Naive thymus-derived CD4-positive, alpha-beta T cell (primary cell): ENCODE measurements at places on chromosomes 7 and 10. TPM values are rescaled to one million over a fixed set of nuclear protein-coding genes. Genes with fewer than 3 reads are reported as not detected.

GRCh38 chr10:12251581-12251980, 55.6 kb downstream of the CDC123 start:
- DNase-seq, result no peak
- H3K4me3 ChIP-seq, result no peak overlapping the region
- no peaks in the 10 kb centered on the region for H3K27me3 ChIP-seq
- no peak overlapping the region for H3K27ac ChIP-seq

DNA sequence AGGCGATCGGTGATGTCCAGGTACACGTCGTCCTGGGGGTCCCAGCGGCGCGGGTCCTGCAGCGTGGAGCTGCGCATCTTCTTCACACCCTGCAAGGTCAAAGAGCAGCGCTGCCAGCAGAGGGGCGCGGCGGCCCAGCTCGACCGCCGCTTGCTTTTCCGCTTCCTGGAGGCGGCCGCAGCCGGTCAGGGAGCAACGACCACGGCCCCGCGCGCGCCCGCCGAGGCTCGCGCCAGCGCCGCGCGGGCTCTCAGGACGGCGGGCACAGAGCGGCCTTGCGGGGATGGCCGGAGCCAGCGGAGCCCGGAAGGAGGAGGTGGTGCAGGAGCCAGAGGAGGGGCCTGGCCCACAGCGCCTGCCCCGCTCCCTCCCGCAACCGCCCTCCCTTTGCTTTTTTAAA, 76.4 kb upstream of the CDC14C start:
- no peaks in the 10 kb centered on the region for H3K36me3 ChIP-seq
- no peaks in the 10 kb centered on the region for H3K4me1 ChIP-seq
- no peak overlapping the region for H3K4me3 ChIP-seq
- H3K27ac ChIP-seq, result no peak overlapping the region

- DNase-seq, result no peak
- H3K36me3 ChIP-seq, result no peaks in the 10 kb centered on the region
- H3K4me1 ChIP-seq, result no peaks in the 10 kb centered on the region
- no peaks in the 10 kb centered on the region for H3K27me3 ChIP-seq
- H3K4me3 ChIP-seq, result no peak overlapping the region
- no peak overlapping the region for H3K27ac ChIP-seq
Observed at GRCh38 chr7:83468251-83468739, 180.6 kb downstream of the SEMA3E start.

GRCh38 chr10:130459011-130459410, 322.8 kb downstream of the GLRX3 start:
- H3K4me3 ChIP-seq, result no peak overlapping the region
- no peak for DNase-seq
- H3K36me3 ChIP-seq, result no peaks in the 10 kb centered on the region
- H3K27ac ChIP-seq, result no peak overlapping the region

DNA sequence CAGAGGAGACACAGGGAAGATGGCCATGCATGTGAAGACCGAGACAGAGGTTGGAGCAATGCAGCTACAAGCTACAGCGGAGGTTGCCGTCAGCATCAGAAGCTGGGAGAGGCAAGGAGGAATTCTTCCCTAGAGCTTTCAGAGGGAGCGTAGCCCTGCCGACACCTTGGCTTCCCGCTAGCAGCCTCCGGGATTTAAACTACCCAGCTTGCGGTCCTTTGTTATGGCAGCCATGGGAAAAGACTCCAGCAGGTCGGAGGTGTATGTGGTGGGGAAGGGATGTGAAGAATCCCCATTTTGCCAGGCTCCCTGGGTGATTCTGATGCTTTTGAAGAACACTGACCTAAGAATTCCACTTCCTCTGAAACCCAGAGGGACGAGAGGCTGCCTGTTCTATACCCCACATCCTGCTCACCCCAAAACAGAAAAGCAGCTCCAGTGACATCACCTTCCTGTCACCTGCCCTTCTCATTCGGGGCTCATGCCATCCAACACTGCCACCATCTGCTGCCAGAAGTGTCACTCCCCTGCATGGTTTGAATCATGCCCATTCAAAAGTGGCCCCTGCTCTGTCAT, 3.3 kb upstream of the SEPHS1 start:
- DNase-seq, result no peak
- H3K4me3 ChIP-seq, result no peak overlapping the region

DNA sequence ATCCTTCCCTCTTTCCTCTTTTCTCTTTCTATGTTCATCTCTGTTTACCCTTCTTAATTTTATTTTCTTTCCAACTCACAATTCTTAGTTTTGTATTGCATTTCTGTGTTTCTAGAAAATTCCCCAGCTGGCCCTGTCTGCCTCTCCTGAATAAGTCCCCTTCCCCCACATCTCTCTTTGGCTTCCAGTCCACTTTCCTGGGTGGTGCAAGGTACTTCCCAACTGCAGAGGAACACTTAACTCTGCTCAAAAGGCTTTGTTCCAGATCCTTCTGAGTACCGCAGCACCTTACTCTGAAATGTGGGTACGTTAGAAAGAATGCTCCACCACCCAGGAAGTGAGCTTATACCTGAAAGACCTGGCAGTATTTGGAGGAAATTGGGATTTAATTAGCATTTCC, 227.0 kb downstream of the TMEM178B start:
- no peak overlapping the region for H3K4me3 ChIP-seq
- H3K27ac ChIP-seq, result no peak overlapping the region
- no peak for DNase-seq
- H3K36me3 ChIP-seq, result no peaks in the 10 kb centered on the region
- no peaks in the 10 kb centered on the region for H3K4me1 ChIP-seq

DNA sequence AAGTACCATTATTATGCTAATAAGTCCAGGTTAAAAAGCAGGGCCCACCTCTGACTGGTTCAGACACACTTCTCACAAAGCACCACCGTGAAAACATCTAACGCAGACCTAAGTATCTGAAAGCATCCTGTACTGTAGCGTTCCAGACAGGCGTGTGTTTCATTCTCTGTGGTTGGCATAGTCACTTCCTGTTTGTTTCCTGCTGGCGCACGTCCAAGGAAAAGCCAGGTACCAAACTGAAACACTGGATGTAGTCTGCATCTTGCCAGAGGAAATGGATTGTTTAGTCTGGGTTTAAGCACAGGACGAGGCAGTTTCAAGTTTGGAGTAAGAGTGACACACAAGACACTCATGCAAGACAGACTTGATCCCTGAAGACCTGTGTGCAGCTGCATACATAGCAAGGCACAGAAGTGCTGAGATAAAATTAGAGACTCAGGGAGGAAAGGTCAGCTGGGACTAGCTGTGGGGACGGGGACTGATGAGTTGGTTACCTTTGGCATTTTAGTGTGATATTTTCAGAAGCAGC, 23.3 kb downstream of the BPGM start:
- H3K27me3 ChIP-seq, result no peaks in the 10 kb centered on the region
- H3K4me1 ChIP-seq, result peaks cover 38% of the 10 kb centered on the region
- peak overlapping the region; percentile 25 for H3K4me3 ChIP-seq
- DNase-seq, result peak; percentile 95

- H3K36me3 ChIP-seq, result no peaks in the 10 kb centered on the region
- H3K27ac ChIP-seq, result no peak overlapping the region
- H3K4me3 ChIP-seq, result no peak overlapping the region
- no peaks in the 10 kb centered on the region for H3K4me1 ChIP-seq
Observed at GRCh38 chr10:46330894-46331293, 44.1 kb downstream of the ANTXRL start.

DNA sequence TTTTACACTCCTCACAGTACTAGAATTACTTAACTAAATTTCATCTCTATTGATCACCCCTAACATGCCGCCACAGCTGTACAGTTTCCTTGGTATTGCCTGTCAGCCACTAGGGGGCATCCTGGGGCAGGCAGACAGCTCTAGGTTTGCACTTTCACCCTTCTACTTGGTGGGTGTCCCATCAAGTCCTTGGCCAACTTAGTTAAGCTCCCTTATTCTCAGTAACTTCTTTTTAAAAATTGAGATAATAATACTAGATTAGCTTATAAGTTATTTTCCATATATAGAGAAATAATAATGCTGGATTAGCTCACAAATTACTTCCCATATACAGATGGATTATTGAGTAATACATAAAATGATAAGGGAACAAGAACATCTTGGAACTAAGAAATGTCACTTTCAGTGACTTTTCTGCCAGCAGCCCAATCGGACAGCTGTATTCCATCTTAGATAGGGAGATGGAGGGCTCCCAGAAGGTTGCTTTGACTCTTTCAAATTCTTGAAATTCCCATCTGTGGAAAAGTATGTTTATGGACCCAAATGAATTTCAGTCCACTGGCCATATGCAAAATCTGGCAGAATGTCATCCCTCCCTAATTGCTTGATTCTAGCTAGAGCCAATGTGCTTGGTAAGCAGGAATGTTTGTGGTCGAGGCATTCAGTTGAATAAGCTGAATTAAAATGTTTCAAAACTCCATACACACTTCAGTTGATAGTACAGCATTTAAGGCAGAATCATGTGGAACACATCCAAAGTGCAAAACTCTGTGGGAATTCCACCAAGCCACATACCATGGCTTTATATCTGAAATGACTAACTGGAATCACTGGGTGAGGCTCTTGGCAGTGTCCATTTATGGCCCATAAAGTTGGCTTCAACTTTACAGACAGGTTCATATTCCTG, 309.7 kb downstream of the CSTF2T start:
- no peaks in the 10 kb centered on the region for H3K36me3 ChIP-seq
- DNase-seq, result peak; percentile 2
- no peaks in the 10 kb centered on the region for H3K4me1 ChIP-seq

DNA sequence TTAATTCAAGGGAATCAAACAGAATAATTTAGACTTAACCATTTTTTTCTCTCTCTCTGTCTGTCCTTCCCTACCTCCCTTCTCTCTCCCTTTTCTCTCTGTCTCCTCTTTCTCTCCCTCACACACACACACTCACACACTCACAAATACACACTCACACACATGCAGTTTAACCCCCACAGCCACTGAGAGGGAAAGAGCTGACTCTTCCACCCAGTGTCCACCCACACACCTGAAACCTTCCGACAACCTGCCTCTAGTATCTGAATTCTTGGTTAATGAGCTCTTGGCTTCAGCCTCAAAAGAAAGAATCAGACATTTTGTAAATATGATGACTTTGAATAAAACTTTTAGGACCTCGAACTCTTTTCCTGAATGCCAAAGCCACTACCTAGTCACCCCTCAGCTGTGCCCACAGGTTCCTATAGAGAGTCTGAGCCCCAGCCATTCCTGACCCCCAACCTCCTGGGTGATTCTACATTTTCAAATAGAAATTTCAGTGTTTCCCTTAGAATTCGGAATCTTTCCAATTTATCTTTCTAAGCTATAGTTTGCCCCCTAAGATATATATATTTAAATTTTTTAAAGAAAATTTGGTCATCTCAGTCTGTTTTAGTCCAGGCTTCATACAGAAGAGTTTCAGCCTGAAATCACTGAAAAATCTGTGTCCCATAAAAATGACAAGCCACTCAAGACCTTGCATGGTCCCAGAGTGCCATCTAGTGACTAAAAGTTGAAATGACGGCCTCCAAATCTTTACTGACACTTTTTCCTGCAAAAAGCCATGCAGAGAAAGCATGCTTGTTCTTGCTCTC, 202.8 kb downstream of the IPMK start:
- H3K27me3 ChIP-seq, result no peaks in the 10 kb centered on the region
- H3K27ac ChIP-seq, result no peak overlapping the region
- no peaks in the 10 kb centered on the region for H3K4me1 ChIP-seq
- no peaks in the 10 kb centered on the region for H3K36me3 ChIP-seq
- DNase-seq, result no peak

GRCh38 chr7:100673942-100674410, 436 bp downstream of the GNB2 start:
- H3K36me3 ChIP-seq, result no peaks in the 10 kb centered on the region
- peak overlapping the region; percentile 98 for H3K27ac ChIP-seq
- no peaks in the 10 kb centered on the region for H3K27me3 ChIP-seq
- H3K4me1 ChIP-seq, result no peaks in the 10 kb centered on the region
- DNase-seq, result no peak
- H3K4me3 ChIP-seq, result peak overlapping the region; percentile 82

DNA sequence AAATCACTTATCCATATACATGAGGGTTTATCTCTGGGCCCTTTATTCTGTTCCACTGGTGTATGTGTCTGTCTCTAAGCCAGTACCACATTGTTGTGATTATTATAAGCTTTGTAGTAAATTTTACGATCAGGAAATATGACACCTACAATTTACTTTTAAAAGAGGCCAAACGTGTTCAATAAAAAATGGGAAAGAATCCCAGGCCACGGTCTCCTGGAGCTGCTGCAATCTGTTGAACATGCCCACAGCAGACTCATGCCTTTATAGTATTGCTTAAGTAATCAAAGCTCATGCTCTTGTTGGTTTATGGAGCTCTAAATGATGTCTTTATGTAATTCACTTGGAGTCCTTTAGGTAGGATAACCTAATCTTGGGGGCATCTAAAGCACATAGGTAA, 273.0 kb downstream of the ZMYND11 start:
- no peak overlapping the region for H3K4me3 ChIP-seq
- no peaks in the 10 kb centered on the region for H3K36me3 ChIP-seq
- DNase-seq, result no peak
- no peak overlapping the region for H3K27ac ChIP-seq

DNA sequence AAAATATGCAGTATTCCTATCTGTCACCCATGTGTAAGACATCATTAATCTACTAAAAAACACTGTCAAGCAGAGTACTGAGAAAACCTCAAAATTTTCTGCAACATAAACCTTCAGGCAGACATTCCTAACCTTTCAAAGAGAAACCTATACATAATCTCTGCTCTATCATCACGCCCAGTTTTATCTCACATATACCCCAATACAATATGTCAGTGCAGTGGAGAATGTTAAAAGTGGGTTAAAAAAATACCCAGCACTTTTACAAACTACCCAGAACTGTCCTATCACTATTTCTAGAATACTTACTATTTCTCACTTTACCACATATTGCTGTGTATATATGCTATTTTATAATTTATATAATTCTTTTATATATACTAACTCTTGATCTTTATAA, 922.0 kb upstream of the SORCS1 start:
- H3K4me3 ChIP-seq, result no peak overlapping the region
- no peak overlapping the region for H3K27ac ChIP-seq
- H3K4me1 ChIP-seq, result no peaks in the 10 kb centered on the region
- no peak for DNase-seq
- no peaks in the 10 kb centered on the region for H3K27me3 ChIP-seq
- no peaks in the 10 kb centered on the region for H3K36me3 ChIP-seq

GRCh38 chr10:94279835-94280709, 82.7 kb downstream of the NOC3L start:
- DNase-seq, result peak; percentile 51
- H3K36me3 ChIP-seq, result no peaks in the 10 kb centered on the region
- no peak overlapping the region for H3K27ac ChIP-seq
- H3K4me3 ChIP-seq, result no peak overlapping the region
- no peaks in the 10 kb centered on the region for H3K4me1 ChIP-seq

DNA sequence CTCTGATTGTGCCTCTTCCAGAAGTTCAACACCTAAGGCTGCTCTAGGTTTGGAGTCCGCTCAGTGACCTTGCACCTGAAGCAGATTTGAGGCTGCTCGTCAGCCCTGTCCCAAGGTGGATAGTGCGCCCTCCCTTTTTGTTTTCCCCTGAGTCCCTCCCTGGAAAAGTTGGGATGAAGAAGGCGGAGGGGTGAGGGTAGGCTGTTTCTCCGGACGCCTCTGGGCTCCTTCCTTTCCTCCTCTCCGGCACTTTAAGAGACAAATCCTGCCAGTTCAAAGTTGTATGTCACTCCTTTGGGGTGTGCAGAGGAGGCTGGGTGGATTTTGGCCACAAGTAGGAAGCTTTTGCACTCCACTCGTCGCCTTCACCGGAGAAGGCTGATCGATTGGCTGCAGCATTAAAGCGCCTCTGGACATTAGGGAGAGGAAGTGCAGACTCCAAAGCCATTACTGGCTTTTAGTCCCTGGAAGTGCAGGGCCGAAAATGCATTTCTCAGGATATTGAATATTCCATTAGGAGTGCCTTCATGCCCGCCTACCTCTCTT, 81.9 kb upstream of the PRKG1 start:
- DNase-seq, result no peak
- H3K27ac ChIP-seq, result no peak overlapping the region
- H3K27me3 ChIP-seq, result peaks cover 7% of the 10 kb centered on the region

The KIF11 gene
- 0.52 TPM for polyA plus RNA-seq

The ARPC1A gene
- polyA plus RNA-seq, result 101 TPM

The GATA3 gene
- 24.0 TPM for polyA plus RNA-seq

The GCK gene
- 2.0 TPM for polyA plus RNA-seq

The PPRC1 gene
- 31.0 TPM for polyA plus RNA-seq

The GRK5 gene
- 16.4 TPM for polyA plus RNA-seq

The FXYD4 gene
- polyA plus RNA-seq, result not detected
